ENCODE measurements at places on chromosomes 12 and 14. TPM values are rescaled to one million over a fixed set of nuclear protein-coding genes. Genes with fewer than 3 reads are reported as not detected.

Gene PYGL
- 80.8 TPM for total RNA-seq

Gene BICDL1
- total RNA-seq, result 14.2 TPM

Gene HPD
- 0.20 TPM for total RNA-seq

Gene POMT2
- total RNA-seq, result 36.9 TPM

Gene GRIP1
- total RNA-seq, result 0.23 TPM

Gene BBOF1
- 0.91 TPM for total RNA-seq

Gene FOXA1
- 271 TPM for total RNA-seq

Gene SLC10A1
- 2.6 TPM for total RNA-seq

Gene DPF3
- not detected for total RNA-seq

Gene NANOG
- total RNA-seq, result not detected

Gene SYCP3
- 0.16 TPM for total RNA-seq

DNA sequence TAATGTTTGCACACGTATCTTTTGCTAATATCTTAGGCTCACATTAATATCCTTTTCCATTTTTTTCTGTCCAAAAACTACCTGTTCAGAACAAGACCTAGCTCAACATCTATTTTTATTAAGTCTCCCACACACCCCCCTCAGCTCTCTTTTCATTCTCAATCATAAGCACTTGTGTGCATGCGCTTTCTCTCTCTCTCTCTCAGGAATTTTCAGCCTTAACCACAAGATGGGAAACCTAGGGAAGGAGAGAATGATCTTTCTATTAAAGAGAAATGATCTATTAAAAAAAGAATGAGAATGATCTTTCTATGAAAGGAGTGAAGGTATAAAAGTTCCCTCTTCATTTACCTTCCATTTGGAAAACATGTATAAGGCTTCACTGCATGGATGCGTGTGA, 39.7 kb upstream of the AP4S1 start:
- DNase-seq, result no peak

GRCh38 chr14:104563191-104563741, 16.3 kb upstream of the C14orf180 start:
- no peak for DNase-seq

GRCh38 chr12:119592232-119592631, 1.3 kb upstream of the TMEM233 start:
- no peak for DNase-seq

- no peak for DNase-seq
These were observed 264.8 kb downstream of the PDZRN4 start for GRCh38 chr12:41452838-41453407.

DNA sequence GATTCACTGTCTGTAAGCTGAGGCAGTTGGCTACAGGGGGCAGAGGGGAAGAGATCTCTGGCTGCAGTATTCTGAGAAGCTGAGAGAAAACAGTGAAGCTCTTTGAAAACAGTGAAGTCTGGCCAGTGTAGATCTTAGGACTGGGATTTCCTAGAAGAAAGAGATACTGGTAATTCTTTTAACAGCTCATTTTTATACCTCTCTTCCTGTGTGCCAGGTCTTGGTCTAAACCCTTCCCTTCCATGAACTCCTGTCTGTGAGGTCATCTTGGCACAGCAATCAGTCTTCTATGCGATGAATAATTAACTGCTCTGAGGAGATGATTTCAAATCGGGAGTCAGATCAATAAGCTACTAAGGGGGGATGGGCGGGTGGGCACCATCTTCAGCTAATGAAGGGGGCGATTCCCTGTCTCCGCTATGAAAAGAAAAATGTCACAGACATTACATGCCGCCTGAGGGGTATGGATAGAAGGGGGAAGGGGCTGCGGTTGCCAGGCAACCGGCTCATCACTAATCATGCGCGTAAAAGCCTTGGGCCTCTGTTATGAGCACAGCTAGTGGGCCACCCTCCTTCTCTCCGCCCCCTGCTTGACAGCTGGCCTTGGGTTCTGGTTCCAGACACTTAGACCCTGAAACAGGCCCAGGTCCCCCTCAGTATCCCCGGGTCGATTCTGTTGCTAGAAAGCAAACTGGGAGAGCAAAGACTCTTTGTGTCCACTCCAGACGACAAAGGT, 75.3 kb upstream of the CEP83 start:
- no peak for DNase-seq

DNA sequence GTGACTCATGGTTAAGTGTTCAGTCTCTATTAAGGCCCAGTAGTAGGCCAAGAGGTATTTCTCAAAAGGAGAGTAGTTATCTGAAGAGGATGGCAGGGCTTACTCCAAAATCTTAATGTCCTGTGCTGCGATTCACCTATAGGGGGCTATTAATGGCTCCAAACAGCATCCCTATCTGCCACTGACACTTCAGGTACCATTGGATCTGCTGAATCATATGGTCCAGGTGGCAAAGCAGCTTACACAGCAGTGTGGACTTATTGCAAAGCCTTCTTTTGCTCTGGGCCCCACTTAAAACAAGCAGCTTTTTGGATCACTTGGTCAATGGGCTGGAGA, 60.8 kb upstream of the ATP2B1 start:
- DNase-seq, result no peak

- DNase-seq, result peak; percentile 58
These were observed 39.6 kb downstream of the IQSEC3 start for GRCh38 chr12:106118-106591.

DNA sequence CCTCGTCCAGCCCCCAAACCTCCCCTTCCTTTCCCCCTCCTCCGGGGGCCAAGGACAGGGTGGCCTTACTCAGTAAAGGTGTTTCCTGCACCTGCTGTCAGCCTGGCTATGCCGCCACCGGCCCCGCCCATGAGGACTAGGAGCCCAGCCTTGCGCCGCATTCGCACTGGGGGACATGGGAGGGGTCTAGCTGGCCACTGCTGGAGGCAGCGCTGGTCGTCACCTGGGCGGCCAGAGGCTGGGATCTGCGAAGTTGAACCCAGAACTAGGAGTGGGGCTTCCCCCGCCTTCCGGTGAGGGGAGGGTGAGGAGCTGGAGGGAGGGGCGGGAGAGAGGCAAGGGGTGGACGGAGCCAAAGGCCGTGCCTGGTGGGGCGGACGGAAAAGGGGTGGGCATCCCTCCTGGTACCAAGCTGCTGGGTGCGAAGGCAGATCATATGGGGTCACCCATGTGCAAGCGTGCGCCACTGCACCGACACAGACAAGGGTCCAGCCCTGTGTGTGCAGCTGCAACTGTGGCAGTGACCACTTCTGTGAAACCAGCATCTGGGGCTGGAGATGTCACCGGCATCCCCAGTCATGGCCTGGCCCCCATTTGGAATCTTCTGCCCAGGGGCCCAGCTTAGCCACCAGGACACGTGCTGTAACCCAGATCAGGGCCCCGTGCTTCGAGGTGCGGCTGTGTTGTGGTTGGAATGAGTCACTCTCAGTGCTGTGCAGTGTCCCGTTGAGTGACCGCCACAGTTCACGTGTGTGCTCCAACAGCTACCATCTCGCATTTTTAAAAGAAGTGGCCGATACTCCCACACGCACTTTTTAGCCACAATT, 8.5 kb downstream of the AMN start:
- no peak for DNase-seq

DNA sequence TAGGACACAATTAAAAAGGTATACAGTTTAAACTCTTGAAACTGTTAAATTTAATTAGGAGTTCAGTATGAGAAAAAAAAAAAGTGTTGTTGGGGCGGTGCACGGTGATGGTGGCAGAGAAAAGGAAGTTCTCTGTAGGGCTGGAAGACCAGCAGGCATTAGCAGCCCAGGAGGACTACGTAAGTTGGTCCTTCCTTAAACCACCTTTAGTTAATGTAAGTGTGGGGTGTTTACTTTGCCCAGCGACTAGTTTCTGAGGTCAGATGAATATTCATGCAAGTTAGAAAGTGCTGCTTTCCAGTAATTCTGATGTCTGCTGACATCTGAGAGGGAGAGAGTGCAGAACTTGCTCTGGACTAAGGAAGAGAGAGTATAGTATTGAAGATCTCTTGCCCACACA, 54.9 kb downstream of the NKX2-1 start:
- DNase-seq, result no peak

DNA sequence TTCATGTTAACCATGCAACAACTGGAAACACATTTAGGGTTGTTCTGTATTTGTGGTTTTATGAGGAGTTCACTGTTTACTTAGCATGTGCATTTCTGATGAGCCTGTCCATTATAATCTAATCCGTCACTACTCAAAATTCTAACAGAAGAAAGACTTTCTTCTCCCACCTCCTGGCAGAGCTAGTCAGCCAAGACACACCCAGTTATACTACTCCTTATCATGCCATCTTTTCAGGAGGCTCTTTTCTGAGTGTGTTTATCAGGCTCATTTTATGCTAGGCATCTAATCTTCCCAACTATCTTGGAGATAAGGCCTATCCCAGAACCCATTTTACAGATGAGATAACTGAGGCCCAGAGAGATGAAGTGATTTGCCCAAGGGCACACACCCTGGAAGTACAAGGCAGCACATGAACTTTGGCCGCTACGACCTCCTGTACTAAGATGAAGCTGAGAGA, 10.4 kb upstream of the MED13L start:
- no peak for DNase-seq

- DNase-seq, result no peak
These were observed 158.9 kb downstream of the TMX1 start for GRCh38 chr14:51398898-51399297.

- no peak for DNase-seq
These were observed 92.0 kb downstream of the EMP1 start for GRCh38 chr12:13288501-13288900.

DNA sequence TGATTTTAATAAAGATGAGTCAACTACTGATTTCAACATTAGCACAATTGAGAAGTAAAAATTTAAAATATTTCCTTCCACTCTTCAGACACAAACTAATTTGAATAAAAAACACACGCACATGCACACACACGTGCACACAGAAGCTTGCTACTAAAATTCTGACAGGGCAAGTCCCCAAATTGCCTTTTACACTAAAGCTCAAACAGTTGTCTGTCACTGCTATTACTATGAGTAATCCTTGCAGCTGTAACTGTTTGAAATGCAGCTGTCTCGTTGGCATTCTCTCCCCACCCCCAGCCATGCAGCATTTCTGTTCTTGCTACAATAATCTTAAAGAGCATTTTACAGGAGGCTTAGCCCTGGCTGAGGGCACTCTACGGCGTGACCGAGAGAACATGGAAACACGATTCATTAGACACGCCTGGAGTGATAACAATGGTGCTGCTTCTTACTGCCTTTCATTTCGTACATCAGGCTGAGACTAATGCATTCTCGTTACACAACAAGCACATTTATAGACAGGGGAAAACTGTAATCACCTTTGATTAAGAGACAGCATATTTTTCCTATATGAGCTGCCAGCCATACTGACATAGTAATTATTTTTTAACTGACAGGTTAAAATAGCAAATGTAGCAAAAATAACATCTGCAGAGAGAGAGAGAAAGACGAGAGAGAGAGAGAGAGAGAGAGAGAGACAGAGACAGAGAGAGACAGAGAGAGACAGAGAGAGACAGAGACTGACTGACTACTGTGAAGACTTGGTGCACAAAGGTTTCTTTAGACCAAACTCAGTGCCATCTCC, 153.8 kb downstream of the MED13L start:
- no peak for DNase-seq

GRCh38 chr12:22275843-22276242, 58.7 kb downstream of the ST8SIA1 start:
- peak; percentile 59 for DNase-seq

GRCh38 chr12:130351326-130351725, 13.6 kb downstream of the PIWIL1 start:
- no peak for DNase-seq

DNA sequence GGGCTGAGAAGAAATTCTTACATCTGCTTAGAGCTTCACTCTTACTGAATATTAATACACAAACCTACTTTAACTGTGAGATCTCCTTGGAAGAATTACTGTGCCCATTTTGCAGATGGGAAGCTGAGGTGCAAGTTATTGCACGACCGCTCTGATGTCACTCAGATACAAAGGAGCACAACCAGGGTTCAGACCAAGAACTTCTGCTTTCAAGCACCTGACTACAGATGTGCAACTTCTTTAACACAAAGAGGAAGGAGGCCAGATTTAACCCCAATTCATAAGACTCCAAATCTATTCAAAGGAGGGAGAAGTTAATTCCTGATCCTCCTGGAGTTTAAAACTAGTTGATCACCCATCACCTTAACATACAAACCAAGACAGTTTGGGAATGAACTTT, 232.6 kb downstream of the VRK1 start:
- no peak for DNase-seq

- DNase-seq, result no peak
These were observed 46.6 kb downstream of the TSPAN11 start for GRCh38 chr12:30973175-30973574.

DNA sequence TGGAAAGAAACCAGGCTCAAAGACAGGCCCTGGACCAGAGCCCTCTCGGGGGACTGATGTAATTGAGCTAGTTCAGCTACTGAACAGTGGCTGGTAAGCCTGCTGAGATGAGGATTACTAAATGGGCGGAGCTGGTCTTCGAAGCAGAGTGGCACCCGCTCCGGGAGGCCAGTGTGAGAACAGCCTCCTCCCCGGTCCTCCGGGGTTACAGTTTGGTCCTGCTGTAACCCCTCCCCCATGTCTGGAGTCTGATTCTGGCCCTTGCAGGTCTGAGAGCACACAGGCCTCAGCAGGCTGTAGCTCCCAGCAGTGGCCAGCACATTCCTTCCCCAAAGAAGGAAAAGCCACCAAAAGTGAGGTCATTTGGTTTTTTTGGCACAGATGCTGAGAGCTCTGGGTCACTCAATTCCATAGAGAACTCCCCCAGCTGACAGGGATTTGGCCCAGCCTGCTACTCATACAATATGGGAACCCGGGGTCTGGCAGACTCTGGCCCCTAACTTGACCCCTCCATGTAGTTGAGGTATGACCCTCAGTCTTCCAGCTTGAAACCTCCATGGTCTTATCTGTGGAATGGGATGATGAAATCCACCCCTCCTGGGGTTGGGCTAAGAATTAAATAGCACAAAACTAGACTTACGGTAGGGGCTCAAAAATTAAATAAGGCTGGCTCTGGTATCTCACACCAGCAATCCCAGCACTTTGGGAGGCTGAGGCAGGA, 39.0 kb downstream of the ACTN1 start:
- peak; percentile 45 for DNase-seq

DNA sequence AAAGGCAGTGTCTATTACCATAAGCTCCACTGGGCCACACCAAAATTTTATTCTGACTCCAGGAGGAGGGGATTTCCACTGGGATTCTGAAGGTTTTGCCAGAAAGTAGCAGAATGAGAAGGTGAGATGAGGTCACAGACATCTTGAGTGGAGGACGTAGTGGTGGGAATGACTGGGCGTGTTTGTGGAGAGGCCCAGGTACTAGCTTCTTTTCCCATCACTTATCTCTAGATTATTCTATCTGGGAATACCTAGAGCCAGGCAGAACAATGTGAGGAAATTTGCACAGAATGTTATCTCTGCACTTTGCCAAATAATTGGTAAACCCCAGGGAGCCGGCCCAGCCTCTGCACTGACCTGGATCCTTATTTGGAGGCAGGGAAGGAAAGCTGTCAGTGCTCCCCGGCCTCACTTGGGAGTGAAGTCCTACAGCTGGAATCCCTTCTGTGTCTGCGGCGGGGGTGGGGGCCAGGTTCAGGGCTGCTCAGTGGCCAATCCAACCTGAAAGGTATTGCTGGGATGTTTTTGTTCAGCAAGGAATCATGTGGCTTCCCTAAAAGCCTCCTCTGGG, 129.4 kb downstream of the C12orf75 start:
- no peak for DNase-seq

Measured in Caco-2 (cell line).